ENCODE measurements at places on chromosomes 13 and 19.
A peak's percentile ranks its signal among the peaks of the same experiment; 100 is the strongest.

GRCh38 chr19:30528919-30529318 is 156.7 kb downstream of the ZNF536 start:
- no peak for DNase-seq

GRCh38 chr19:13981021-13981420 is 25.1 kb downstream of the RFX1 start:
- no peak for DNase-seq

- DNase-seq = peak; percentile 78
These were observed 46.0 kb downstream of the SAE1 start for GRCh38 chr19:47176627-47177090.

DNA sequence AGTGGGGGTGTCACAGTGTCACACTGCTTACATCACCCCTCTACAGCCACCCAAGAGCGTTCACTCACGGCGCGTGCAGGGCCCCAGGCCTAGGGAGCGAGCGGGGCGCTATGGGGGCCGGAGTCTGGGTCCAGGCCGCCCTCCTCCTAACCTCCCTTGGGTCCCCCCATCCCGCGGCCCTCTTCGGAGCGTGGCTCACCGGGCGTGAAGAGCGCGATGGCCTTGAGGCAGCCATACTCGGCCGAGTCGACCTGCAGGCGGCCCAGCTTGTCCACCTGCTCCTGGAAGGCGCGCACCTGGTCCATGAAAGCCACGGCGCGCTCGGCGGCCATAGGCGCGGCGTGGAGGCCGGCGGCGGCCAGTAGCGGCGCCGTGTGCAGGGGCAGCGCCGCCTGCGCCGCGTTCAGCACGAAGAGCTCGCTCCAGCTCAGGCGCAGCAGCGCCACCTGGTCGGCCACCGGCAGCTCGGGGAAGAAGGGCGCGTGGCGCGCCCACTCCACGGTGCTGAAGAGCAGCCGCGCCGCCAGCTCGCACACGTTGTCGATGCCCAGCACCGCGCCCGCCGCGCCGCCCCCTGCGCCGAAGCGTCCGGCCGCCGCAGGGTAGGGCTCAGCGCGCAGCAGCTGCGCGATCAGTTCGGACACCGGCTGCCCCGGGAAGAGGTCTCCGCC is 9.4 kb downstream of the OCEL1 start:
- DNase-seq = peak; percentile 59

- DNase-seq = no peak
These were observed 258.9 kb downstream of the FOXO1 start for GRCh38 chr13:40407567-40407966.

DNA sequence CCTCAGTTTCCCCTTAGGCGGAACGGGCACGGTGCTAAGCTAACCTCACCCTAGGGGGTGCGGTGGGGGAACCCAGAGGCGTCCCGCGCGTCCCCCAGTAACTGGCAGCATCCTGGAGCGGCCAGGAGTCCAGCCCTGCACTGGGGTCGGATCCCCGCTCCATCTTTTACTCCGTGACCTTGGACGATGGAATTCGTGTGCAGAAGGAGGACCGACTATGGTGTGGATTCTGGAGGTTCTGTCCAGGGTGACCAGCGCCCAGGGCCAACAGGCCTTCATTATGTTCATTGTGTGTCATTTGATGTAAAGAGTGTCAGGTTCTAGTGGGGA is 630 bp downstream of the SPPL2B start:
- DNase-seq = no peak

DNA sequence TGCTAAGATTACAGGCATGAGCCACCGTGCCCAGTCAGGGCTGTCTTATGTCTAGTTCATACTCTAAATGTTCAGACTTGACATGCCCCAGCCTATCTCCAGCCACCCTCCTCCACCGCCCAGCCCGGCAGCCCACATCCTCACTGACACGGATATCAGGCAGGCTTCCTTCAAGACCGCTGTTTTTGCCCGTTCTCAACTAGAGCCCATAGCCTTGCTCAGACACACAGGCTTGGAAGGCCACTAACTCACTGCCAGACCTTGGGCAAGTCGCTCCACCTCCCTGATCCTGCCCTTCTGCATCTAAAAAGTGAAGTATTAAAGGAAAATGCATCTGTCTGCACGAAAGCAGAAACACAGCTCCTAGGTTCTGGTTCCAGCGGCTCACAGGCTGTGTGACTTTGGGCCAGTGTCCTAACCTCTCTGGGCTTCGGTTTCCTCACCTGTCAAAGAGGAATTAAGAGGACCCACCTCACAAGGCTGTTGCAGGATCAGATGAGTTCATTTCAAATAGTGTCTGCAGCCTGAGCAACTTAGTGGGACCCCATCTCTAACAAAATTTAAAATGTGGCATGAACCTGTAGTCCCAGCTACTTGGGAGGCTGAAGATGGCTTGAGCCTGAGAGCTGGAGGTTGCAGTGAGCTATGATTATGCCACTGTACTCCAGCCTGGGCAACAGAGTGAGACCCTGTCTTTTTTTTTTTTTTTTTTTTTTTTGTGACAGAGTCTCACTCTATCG is 14.5 kb upstream of the CERS4 start:
- DNase-seq = no peak

- no peak for DNase-seq
These were observed 12.7 kb downstream of the STK24 start for GRCh38 chr13:98564204-98564603.

- no peak for DNase-seq
These were observed 778 bp downstream of the MUC16 start for GRCh38 chr19:9009431-9009830.

DNA sequence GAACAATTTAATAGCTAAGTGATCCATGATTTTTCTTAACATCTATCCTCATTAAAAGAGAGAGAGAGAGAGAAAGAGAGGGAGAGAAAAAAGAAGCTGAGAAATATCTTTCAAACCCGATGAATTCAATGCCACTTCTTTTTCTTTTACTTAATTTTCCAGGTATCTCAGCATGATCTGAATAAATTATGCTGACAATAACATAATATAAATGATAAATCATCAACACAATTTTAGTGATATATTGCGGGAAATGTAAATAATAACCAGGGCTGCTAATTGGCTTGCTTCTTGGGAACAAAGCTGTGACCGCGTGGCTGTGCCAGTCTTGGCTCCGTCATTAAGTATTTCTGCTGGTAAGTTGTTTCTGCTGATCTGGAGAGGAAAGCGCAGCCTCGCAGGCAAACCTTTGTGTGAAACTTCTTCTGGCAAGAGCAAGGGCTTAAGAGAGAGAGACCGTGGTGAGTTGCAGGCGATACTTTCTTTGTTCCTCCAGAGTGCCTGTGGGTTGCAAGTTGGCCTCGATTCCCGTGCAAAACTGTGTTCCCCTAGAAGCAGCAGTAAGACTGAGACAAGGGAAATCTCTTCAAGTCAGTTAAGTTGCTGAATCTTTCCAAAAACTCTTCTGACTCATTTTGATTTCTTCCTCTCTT is 489.1 kb upstream of the TSHZ3 start:
- no peak for DNase-seq

- DNase-seq = no peak
These were observed 32.9 kb upstream of the CD177 start for GRCh38 chr19:43320546-43320945.

- DNase-seq = peak; percentile 68
These were observed 25.8 kb downstream of the NALCN start for GRCh38 chr13:101390461-101390860.

DNA sequence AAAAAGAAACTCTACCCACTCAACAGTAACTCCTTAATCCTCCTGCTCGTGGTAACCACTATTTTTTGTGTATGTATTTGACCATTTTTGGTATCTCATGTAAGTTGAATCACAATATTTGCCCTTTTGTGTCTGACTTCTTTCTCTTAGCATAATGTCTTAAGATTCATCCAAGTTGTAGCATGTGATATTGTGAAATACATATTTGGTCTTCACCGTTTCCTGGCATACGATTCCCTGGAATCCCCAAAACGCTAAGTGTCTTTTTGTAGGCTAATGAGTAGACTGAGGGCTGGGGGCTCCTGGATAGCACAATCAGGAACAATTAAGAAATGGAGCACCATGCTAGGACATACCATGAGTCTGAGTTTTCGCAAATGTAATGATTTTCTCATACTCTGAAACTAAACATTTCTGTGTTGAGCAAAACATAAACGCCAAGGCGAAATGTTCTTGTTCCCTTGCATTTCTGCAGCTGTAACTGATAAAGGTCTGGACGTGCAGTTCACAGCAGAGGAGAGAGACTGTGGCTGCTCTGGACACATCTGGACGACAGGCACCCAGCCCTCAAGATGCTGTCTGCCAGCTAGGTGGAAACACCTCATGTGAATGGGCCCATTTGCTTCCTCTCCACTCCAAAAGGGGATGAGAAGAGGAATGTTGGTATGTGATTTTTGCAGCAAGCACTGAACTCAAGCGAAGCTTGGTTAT is 38.4 kb downstream of the BRD4 start:
- peak; percentile 70 for DNase-seq

- DNase-seq = no peak
These were observed 1.2 kb upstream of the ZNF574 start for GRCh38 chr19:42074513-42075363.

- DNase-seq = no peak
These were observed 1.7 kb upstream of the FAM83E start for GRCh38 chr19:48616491-48617056.

GRCh38 chr13:28138756-28139470 is 568 bp downstream of the PAN3 start:
- peak; percentile 91 for DNase-seq

DNA sequence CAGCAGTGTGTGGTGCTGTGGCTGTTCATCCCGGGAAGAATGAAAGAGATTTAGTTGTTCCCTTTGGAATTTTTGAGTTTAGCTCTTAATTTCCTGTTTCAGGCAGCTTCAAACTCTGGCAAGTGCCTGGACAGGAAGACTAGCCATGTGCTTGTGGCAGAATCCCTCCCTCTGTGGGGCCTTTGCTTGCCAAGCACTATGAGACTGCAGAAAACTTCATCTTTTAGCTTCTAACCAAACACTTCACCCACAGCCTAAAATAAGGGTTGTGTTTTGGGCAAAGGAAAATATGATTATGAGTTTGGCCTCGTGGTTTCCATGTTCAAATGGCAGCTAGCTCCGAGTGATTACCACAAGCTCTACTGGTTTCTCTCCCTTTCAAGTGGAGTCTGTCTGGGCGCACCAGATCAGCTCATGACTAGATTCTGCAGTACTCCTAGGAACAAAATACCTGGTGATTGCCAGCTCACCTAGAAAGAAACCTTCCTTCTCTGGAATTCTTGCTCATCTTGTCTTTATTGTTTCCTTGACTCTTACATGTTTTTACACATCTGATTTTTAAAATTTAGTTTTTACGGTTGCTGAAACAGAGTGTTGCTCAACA is 707.5 kb downstream of the SLITRK6 start:
- DNase-seq = no peak

DNA sequence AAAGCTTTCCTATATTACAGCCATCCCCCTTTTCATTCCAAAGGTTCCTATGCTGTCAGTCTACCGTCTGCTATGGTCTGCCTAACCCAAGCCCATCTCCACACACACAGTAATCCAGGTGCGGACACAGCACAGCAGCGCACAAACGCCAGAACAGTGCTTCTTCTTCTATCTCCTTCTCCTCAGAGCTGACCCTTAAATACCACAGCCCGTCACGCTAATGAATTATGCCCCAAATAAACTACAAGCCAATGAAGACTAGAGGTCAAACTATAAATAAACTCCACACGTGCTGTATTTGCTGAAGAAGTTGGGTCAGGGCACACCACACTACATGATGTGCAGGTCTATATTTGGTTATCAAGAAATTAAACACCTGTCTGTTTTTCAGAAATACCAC is 71.8 kb downstream of the TBC1D4 start:
- DNase-seq = no peak

GRCh38 chr13:78197231-78197630 is 278.6 kb upstream of the EDNRB start:
- peak; percentile 4 for DNase-seq

DNA sequence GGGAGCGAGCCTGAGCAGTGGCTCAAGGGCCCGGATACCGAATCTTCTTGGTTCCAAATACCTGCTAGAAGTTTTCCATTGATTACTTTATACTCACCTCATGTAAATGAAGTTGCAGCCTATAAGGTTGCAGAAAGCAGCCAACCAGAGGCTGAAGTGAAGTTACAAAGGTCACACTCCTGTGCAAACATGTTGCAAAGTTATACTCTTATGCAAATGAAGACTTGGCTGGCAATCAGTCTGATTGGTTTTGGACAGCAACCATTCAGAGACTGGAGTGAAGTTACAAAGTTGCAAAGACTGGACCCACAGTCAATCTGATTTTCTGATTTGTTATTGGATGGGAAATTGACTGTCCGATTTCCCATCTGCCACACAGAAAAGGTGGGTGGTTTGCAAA is 152.5 kb downstream of the GGACT start:
- DNase-seq = no peak

DNA sequence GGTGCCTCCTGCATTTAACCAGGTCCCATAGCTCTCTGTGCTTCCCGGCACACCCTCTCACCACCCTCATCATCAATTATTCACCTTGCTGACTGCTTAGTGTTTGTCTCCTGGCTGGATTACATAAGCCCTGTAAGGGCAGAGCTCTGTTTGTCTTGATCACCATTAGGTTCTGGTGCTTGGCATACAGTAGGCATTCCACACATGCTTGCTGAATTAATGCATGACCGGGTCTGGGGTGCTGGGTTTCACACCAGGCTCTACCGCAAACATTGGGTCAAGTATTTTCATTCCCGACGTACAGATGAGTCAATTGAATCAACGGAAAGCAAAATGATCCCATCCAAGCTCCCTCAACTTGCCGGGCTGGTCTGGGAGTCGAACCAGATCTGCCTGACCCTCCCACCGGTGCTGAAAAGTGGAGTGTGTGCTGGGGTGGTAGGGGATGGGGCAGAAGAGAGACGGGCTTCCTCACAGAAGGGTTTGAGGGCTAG is 28.5 kb downstream of the VAV1 start:
- DNase-seq = peak; percentile 50

DNA sequence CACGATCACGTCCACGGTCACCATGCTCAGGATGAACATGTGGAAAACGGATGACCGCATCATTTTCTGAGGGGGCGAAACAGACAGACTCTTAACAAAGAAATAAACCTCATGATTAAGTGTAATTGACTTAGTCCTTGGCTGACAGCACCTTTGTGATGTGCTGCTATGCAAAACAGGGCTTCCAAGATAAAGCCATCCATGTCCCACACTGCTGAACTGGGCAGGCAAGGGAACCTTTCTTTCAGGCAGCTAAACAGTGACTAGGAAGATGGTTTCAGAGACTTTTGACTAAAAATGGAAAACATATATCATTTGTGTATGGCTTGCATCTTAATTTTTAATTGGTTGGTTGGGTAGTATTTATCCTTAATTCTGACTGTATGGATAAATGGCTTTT is 157.8 kb downstream of the NALCN start:
- no peak for DNase-seq

GRCh38 chr13:41917641-41918040 is 43.3 kb downstream of the VWA8 start:
- DNase-seq = peak; percentile 90

GRCh38 chr19:38740257-38740592 is 4.0 kb downstream of the CAPN12 start:
- DNase-seq = no peak

GRCh38 chr19:18443831-18444230 is 5.9 kb upstream of the ISYNA1 start:
- DNase-seq = no peak

- no peak for DNase-seq
These were observed 48.4 kb downstream of the SERP2 start for GRCh38 chr13:44421853-44422525.

- DNase-seq = no peak
These were observed 83.4 kb downstream of the ATP8A2 start for GRCh38 chr13:25455146-25455545.

Data from fibroblast of upper back skin (primary cell).